CD4-positive, alpha-beta T cell treated with Interleukin-10 for 1 hour (primary cell): ENCODE measurements at places on chromosomes 12 and 14.

- no peak for DNase-seq
These were observed 42.2 kb downstream of the SLC17A8 start for GRCh38 chr12:100399095-100399494.

DNA sequence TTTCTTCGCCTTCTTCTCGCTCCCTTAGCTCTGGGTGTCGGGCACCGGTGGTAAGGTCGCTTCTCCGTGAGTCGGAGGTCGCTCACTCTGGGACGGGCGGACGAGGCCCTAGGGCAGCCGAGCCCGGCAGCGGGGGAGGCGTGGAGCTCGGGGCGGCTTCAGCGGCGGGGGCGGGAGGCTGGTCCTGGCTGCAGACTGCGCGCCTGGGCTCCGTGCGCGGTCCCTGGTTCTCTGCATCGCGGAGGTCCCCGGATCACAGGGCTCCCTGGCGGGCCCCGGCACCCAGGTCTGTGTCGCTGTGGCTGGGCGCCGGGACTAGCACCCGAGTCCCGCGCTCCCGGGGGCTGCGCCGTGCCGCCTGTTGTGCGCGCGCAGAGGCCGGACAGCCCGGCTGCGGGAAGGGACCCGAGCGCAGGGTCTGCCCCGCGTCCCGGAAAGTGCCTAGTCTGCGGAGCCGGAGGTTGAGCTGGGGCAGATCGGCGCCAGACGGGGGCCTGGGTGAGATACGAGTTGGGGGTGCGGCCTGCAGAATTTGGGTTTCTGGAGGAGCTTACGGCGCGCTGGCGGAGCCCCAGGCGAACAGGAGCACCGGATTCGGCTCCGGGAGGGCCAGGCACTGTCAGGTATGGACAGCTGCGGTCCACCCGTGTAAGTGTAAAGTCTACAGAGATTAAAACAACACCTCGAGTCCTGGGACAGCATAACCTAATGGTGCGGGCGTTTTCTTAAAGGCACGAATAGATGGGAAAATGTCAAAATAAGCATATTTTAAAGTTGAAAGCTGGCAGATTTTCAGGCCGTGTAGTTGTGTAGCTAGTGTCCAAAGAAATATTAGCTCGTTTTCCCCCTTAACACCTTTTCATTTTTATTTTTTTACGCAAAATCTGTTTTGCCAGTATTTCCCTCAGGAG lies 713 bp downstream of the FRMD6 start:
- no peak for DNase-seq

GRCh38 chr12:7241404-7242005 lies 52.0 kb downstream of the PEX5 start:
- DNase-seq, result no peak

GRCh38 chr12:117387832-117388231 lies 26.4 kb upstream of the NOS1 start:
- no peak for DNase-seq
